HCEC 1CT (cell line): ENCODE measurements at places on chromosomes 6 and 20.
A peak's percentile ranks its signal among the peaks of the same experiment; 100 is the strongest.

GRCh38 chr20:49989234-49990065 lies 6.7 kb downstream of the SNAI1 start:
- peak; percentile 81 for DNase-seq

- DNase-seq = no peak
Measured at GRCh38 chr6:43630980-43631619, 2.0 kb upstream of the GTPBP2 start.

GRCh38 chr6:44966449-44967092 lies 361.6 kb upstream of the RUNX2 start:
- peak; percentile 82 for DNase-seq

DNA sequence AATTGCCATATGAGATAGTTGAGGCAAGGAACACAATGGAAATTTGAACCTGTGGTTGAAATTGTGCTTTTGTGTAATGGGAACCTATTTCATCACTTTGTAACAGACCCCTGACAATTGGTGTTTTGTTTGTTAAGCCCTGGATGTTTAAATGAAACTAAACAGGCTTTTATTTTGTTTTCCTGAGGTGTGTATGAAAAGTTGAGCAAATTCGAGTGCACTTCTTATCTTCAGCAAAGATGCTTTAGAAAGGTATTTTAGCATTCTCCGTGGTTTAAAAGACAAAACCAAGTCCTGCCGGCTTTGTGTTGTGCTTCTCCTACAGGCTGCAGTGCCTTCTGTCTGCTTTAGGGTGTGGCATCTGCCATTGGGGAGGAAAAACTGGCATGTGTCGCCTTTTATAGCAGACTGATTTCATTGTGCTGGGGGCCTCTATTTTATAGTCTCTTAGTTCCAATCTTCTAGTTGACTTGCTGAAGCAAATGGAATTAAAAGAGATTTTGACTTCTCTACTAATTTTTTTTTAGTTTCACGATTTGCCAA lies 2.2 kb upstream of the ARID1B start:
- DNase-seq = peak; percentile 12

- no peak for DNase-seq
Measured at GRCh38 chr20:44231713-44232468, 15.2 kb upstream of the GDAP1L1 start.

DNA sequence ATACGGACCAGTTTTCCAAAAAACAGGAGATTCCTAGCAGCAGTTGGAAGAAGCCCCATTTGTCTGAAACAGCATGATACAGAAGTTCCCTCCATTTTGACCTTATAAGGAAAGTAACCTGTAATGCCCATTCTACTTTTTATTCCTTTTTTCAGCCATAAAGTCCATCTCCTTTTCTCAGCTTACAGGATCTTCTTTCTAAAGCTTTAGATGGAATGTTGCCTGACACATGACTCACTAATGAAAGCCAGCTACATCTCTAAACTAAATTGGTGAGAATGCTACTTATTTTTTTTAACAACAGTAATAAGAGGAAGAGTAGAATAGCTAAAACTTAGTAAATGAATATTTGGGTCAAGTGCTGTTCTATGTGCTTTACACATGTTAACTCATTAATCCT lies 234.1 kb downstream of the CDH26 start:
- DNase-seq = no peak

GRCh38 chr6:14466278-14466677 lies 348.7 kb downstream of the CD83 start:
- DNase-seq = peak; percentile 23

DNA sequence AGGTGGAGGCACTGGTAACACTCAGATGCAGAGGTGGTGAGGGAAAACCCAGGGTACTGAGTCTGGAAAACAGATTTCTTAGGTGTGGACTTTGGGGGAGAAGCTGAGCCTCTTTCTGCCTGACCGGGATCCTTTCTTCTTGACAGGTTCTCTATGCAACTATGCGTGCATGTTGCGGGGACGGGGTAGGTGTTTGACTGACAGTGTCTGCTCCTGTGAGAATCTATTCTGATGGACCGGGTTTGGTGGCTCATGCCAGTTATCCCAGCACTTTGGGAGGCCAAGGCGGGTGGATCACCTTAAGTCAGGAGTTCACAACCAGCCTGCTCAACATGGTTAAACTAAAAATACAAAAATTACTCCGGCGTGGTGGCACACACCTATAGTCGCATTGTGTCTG lies 27.9 kb upstream of the ID1 start:
- no peak for DNase-seq

- peak; percentile 92 for DNase-seq
Measured at GRCh38 chr6:160462551-160463109, 114.5 kb downstream of the SLC22A3 start.

- no peak for DNase-seq
Measured at GRCh38 chr6:143233554-143234285, 173.0 kb downstream of the AIG1 start.

DNA sequence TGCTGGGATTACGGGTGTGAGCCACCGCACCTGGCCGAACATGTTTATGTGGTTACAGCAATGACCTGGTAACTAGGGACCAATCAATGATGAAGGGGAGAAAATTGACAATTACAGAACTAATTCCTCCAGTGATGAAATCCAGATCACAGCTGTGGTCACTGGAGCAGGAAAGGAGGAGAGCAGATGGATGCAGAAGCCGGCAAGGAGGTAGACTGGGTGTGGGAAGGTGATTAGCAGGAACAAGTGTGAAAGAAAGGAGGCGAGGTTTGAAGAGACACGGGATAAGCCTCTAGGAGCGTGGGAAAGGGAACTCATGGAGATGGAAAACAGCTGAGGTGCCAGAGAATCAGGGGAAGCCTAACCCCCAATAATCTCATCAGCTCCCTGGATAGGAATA lies 17.2 kb upstream of the SPAG4 start:
- no peak for DNase-seq

DNA sequence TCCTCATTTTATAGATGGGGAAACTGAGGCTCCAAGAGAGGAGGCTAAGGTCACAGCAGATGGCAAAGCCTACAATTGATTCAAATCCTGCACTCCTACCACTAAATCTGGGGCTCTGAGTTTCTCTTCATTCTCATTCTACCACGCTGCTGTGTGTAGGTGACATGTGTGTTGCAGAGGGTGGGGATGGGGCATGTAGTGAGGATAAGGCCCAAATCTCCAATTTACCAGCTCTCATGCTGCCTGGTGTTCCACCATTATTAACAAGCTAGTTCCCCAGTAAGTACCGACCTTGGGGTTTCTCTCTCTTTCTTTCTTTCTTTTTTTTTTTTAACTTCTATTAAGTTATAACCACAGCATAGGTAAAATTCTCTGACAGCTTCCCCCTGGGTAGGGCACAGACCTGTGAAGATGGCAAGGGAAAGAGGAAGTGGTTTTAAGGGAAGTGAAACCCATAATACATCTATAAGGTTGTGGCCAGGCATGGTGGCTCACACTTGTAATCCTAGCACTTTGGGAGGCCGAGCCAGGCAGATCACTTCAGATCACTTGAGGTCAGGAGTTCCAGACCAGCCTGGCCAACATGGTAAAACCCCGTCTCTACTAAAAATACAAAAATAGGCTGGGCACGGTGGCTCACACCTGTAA lies 13.0 kb upstream of the MATN4 start:
- no peak for DNase-seq

DNA sequence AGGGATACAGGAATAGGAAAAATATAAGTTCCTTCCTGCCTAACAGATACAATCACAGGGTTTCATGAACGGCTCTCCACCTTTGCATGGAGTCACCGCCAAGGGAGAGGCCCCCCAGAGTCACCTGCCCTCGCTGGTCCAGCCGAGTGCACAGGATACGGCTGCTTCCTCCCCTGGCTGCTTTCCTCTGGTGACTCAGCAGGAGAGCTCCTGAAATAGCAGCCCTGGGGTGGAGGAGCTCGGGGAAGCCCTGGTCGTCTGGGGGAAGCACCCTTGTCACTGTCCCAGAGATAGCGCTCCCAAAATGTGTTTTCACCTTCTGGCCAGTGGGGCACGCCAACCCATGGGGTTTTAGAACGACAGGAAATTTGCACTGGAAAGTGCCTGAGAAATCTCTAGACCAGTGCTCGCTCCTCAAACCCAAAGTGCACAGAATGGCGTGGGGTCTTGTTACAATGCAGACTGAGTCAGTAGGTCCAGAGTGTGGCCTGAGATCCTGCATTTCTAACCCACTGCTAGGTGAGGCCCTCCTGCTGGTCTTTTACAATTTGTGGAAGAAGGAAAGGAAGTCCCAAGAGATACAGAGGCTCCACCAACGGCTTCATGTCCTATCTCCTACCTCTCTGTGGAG lies 35.9 kb upstream of the FAM50B start:
- peak; percentile 28 for DNase-seq

GRCh38 chr6:44667668-44668390 lies 280.3 kb downstream of the CDC5L start:
- DNase-seq = no peak

DNA sequence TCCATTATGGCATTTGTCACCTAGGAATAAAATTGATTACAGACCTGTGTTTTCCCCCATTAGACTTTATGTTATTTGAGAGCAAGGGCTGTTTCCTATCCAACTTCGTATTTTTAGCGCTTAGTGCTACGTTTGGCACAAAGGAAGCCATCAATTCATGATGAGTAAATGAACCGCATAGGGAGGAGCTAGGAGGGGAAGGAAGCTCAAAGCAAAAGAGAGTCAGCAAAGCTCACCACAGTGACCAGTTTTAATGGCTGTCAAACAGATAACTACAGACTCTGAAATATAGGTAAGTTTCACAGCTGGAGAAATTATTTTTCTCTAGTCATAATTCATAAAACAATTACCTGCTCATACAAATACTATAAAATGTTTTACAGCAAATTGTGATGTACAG lies 6.9 kb upstream of the SAMD3 start:
- DNase-seq = no peak

- no peak for DNase-seq
Measured at GRCh38 chr6:108566406-108566805, 5.7 kb downstream of the FOXO3 start.

- DNase-seq = no peak
Measured at GRCh38 chr6:88133718-88134117, 32.4 kb downstream of the CNR1 start.

DNA sequence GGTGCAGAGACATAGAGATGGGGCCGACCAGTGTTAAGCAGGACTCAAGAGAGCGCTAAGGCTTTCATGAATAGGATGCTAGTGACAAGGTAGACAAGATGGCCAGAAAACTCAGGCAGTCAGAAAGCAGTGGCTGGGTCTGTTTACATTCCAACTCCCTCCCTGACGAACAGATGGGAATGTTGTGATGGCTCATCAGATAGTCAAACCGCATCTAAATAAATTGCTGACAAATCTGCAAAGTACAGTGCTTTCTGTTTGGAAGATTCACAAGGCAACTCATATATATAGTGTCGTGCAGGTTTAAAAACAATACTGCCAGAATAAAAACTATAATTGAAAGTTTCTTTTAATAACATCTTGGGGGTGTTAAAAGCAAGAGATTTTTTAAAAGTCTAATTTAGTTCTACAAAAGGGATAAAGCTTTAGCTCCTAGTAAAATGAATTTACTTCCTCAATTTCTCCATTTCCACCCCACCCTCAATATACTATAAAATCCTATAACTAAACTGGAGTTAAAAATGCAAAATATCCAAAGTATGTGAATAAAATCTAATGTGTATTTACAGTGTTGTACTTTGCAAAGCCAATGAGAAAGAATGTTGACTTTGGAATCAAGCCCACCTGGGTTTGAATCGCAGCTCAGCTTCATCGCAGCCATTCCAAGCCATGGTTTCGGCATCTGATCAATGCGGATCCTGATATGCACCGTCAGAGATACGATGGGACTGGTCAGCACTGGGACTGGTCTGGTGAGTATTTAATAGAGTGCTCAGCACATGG lies 247.3 kb upstream of the PDE10A start:
- DNase-seq = no peak

- no peak for DNase-seq
Measured at GRCh38 chr6:150999576-150999975, 134.1 kb downstream of the MTHFD1L start.

DNA sequence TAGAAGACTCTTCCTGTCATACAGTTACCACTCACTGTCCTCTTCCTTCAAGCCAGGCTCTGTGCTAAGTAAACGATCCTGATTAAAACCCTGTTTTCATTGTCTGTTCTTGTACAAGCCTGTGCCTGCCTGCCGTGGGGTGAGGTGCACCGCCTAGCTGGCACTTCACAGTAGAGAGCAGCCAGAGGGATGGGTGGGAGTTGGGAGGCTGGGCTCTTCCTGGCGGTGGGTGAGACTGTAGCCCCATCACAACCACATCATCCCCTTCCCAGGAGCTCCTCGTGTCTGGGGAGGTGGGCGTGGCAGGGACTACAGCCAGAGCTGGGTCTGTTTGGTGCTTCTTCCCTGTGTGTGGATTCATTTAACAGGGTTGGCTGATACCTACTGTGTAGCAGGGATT lies 382.0 kb downstream of the TAF4 start:
- DNase-seq = no peak

GRCh38 chr6:164640956-164641355 lies 668.4 kb downstream of the C6orf118 start:
- DNase-seq = no peak

DNA sequence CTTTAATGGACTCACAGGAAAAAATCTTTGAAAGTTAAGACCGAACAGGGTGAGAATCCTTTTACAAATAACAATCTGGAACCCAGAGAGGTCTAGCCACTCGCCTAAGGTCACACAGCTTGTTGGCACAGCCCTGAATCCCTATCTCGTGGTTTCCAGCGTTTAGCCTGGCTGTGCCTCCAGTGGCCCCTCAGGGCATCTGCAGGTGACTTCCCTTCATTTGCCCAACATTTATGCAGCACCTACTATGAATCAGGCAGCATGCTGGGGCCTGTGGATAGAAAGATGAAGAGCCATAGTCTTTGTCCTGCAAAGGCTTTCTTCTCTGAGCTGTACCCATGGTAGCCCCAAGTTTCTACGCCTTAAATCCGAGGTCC lies 2.6 kb upstream of the NR2E1 start:
- no peak for DNase-seq

- no peak for DNase-seq
Measured at GRCh38 chr6:167549213-167549612, 224.3 kb downstream of the TTLL2 start.

GRCh38 chr6:84789170-84789569 lies 24.8 kb upstream of the TBX18 start:
- DNase-seq = no peak

DNA sequence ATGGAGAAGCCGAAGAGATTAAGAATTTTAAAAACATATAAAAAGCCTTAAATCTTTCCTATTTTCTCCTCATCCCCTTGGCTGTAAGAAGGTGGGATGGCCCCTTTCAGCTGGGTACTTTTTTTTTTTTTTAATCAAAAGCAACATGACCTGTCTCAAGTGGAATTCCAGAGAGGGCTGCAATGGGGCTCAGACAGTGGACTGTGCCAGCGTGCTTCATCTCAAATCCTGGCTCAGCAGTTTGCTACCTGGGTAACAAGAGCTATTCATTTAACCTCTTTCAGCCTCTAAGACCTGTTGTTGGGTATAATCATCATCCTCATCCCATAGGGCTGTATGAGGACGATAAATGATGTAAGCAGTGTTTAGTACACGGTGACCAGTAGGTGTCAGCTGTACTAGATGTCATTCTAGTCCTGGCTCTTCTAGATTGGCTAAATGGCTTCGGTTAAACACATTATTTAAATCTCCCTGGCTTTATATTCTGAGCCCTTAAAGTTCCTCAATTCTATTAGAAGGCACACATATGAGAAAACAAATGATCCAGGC lies 6.9 kb upstream of the PPP1R3G start:
- DNase-seq = peak; percentile 9

- peak; percentile 98 for DNase-seq
Measured at GRCh38 chr6:80457439-80457933, 351.0 kb downstream of the BCKDHB start.
